ENCODE measurements at places on chromosomes 7 and 10.

DNA sequence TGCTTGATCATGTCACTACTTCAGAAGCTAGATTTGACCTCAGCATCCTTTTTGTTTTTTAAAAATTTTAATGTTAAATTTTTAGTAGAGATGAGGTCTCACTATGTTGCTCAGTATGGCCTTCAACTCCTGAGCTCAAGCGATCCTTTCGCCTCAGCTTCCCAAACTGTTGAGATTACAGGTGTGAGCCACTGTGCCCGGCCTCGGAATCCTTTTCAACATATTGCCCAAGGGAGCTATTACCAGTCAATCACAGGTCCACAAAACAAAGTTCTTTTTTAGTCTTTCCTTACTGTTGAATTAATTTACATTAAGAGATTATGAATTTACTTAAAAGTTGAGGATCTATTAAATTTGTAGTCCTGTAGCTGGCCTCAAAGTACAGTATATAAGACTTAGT, 37.7 kb downstream of the CCSER2 start:
- no peak for DNase-seq

GRCh38 chr7:877312-878232, 1.2 kb downstream of the GET4 start:
- DNase-seq, result no peak

DNA sequence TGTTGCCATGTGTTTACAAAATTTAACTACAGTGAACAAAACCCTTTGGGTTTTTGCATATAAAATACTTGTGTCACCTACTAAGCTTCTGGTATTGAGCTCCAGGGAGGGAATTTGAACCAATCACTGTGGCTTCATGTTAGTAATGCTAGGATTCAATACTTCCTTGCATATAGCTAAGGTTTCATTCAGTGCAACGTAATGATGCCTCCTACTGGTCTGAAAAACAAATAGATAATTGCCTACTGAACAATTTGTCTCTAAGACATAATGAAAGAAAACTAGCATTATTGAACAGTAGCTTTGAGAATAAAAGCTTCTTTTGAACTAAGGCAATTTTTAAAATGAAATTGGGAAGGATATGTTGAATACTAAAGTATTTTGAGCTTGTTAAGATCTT, 244.4 kb downstream of the ZWINT start:
- no peak for DNase-seq

- DNase-seq, result no peak
Measured at GRCh38 chr7:71727347-71727746, 595.4 kb downstream of the GALNT17 start.

DNA sequence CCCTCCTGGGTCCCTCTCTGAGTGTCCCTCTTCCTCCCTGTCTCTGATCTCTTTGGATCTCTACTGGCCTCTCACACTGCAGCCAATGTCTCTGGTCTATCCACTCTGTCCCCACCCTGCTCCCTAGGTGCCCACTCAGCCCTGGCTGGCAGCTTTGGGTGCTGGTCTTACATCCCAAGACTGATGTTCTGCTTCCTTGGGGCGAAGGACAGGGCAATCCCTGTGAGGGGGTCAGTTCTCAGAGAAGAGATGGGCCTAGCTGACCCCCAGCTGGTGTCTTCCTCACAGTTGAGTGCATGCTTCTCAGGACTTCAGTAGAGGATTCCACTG, 51.7 kb upstream of the CAMK2B start:
- no peak for DNase-seq

GRCh38 chr10:113891476-113891875, 37.0 kb downstream of the NHLRC2 start:
- no peak for DNase-seq

DNA sequence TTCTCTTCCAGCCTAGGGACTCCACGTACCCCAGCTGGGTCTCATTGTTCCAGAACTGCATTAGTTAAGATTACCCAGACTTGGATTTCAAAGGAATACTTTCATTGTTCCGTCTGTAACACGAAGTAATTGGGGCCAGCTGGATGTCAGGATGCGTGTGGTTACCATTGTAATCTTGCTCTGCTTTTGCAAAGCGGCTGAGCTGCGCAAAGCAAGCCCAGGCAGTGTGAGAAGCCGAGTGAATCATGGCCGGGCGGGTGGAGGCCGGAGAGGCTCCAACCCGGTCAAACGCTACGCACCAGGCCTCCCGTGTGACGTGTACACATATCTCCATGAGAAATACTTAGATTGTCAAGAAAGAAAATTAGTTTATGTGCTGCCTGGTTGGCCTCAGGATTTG, 21.0 kb downstream of the LRRC17 start:
- DNase-seq, result no peak

GRCh38 chr7:121795736-121796135, 77.2 kb upstream of the PTPRZ1 start:
- no peak for DNase-seq

DNA sequence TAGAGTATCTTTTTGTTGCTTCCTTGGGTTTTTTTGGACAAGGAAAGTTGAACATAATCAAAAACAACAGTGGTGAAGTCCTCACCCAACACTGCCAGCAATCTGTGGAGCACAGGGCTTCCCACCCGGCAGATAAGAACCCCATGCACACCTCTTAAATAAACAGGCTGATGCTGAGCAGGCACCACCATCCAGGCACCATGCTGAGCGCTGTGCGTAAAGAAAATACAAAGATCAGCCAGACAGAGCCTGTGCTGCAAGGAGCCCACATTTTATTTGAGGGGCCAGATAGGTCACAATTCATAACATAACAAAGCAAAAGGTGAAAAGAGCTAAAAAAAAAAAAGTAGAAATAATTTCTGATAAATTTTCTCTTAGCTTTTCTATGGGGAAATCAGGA, 231.2 kb downstream of the PTPRN2 start:
- no peak for DNase-seq

DNA sequence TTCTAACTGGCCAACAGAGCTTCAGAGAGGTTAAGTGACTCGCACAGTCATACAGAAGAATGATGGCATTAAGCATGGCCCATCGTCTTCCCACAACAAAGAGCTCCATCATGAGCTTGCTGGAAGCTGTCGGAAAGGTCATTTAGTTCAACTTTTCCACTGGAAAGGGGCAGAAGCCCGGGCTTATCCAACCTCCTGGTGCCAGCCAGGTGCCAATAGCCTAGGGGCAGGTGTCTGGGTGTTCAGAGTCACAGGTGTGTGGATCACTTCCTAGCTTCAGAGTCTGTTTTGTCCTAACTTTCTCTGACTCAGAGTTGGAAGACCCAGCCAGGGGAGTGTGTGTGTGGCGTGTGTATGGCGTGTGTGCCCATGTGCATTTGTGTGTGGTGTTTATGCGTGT, 1.3 kb upstream of the TRPV6 start:
- DNase-seq, result no peak

- DNase-seq, result no peak
Measured at GRCh38 chr7:93765475-93765874, 125.1 kb downstream of the TFPI2 start.

DNA sequence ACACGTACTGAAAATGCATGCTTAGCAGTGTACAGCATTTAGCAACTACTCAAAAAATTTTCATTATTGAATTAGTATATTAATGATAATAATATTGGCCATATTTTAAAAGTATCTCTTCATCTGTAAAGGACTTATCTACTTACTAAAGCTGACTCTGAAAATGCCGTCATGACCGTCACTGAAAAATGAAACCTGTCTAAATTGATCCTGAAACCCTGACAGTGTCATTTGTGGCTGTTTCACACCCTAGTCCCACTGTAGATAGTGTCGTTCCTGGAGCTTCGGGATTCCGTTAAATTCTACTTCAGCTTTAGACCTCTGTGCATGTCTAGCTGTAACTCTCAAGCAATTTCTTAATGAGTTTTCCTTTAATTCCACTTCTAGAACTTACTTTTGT, 35.8 kb upstream of the EZH2 start:
- no peak for DNase-seq

DNA sequence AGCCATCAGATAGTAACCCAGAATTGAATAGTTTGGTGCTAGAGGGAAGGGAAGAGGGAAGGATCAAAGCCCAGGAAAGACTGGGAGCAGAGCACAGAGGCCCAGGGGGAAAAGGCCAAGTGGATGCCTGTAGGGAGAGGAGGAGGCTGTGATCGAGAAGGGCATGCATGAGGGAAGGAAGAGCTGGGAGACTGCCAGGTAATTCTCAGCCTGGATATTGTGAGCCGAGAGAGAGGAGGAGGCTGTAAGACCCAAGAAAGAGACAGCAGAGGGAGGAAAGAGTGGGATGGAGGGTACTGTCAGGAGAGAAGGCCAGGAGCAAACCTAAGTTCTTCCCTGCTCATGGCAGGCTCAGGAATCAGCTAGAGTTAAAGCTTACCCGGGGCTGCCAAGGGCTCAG, 178.2 kb downstream of the CCDC3 start:
- no peak for DNase-seq

DNA sequence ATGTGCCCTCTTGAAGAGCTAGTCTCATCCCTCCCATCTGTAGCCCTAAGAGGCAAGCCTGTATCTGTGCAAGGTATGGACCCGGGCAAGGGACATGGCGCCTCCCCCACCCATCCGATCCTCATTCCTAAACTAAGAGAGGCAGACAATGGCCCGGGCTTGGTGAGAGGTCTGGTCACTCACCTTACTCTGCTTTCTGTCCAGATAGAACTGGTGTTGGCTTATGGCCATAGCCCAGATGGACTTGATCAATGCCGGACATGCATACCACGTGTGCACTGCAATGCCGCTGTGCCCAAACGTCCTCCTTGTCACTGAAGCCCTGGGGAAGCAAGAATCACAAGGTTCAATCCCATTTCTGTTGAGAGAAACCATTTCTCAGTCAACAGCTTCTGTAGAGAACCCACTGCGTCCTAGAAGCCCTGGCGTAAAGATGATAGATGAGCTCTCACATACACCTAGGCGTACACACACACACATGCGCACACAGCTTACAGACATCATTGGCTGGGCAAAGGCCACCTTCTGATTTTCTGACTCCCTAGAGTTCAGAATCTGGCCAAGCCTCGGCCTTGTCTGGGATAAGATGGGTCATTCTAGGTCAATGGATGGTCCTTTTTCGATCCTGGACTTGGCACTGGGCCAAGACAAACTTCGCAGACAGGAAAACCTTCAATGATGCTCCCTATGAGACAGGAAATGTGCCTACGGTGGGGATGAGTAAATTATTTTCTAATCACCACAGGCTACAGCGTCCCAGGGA, 114.6 kb downstream of the PRPF18 start:
- DNase-seq, result no peak

GRCh38 chr10:78727728-78728127, 341.0 kb upstream of the ZMIZ1 start:
- DNase-seq, result no peak

GRCh38 chr7:106994833-106995232, 49.7 kb upstream of the PRKAR2B start:
- DNase-seq, result no peak

DNA sequence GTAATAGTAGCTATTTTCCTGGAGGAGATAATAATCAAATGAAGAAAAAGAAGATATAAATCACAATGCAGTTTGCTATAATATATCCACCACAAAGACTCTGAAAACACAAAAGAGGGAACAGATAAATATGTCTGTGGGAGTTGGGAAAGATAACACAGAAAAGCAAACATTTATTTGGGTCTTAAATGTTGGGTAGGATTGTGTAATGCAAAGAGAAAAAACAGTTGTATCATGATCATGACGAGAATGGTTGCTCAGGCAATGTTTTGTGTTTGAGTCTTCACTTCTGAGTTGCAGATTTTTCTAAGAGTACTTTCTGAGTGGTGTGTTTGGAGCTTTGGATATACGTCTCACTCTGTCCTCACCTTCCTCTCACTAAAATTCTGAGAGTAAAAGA, 437.5 kb downstream of the TFEC start:
- no peak for DNase-seq

DNA sequence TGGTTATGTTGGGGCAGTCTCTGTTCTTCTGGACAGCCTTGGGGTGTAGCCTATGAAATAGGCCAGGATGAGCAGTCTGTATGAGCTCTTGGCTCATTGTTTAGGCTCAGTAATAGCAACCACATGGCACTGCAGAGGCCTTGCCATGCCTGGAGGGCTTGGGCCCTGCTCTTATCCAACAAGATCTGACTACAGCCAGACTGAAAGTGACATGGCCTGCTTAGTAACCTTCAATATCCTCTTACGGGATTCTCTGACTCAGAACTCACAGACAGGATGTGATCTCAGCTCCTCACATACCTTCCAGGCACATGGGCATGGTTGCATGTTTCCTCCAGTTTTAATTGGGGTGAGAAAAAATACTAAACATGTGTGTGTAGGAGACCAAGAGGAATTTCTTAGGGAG, 289.3 kb downstream of the PTEN start:
- DNase-seq, result peak; percentile 51

GRCh38 chr7:43636093-43636492, 53.2 kb downstream of the STK17A start:
- DNase-seq, result no peak

DNA sequence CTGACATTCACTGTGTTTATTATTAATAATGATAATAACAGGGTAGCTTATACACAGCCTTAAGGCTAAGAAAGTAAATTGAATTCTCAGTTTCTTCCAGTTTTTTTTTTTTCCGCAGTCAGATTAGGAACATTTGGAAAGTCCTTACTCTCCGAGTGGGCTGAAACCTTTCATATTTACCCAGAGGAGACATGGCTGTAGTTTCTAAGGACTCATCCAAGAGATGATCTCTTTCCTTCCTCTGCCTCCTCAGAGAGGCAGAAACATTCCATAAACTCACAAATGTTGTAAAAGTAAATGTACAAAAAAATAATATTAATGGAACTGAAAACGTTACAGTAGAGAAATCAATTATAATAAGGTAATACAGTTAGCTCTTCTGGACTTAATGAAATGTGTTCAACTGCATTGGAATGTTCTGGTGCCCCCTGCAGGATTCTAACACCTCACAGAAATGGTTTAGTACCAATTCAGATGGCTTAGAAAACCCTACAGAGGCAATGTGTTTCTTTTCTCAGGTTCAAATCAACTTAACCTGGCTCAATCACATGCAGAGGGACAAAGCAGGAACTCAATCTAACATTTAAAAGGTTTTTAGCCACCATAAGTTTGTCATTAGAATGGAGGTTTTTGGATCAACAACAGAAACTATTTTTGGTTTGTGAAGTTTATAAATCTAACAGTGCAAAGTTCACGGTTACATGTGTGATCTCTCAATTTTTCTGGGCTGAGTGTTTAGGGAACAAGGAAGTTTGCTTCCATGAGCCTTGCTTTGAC, 71.7 kb downstream of the ICA1 start:
- DNase-seq, result peak; percentile 67

DNA sequence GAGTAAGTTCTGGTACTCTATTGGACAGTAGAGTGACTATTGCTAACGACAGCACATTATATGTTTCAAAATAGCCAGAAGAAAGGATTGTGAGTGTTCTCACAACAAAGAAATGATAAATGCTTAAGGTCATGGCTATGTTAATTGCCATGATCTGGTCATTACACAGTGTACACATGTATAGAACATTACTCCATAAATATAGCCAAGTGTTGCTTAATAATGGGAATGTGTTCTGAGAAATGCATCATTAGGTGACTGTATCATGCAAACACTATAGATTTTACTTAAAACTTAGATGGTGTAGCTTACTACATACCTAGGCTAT, 19.6 kb downstream of the EPC1 start:
- DNase-seq, result no peak

- peak; percentile 55 for DNase-seq
Measured at GRCh38 chr10:24642921-24643678, 80.6 kb downstream of the ARHGAP21 start.
